Activated CD4-positive, alpha-beta T cell treated with anti-CD3 and anti-CD28 coated beads for 24 hours (primary cell): ENCODE measurements at places on chromosomes 6 and 20.

DNA sequence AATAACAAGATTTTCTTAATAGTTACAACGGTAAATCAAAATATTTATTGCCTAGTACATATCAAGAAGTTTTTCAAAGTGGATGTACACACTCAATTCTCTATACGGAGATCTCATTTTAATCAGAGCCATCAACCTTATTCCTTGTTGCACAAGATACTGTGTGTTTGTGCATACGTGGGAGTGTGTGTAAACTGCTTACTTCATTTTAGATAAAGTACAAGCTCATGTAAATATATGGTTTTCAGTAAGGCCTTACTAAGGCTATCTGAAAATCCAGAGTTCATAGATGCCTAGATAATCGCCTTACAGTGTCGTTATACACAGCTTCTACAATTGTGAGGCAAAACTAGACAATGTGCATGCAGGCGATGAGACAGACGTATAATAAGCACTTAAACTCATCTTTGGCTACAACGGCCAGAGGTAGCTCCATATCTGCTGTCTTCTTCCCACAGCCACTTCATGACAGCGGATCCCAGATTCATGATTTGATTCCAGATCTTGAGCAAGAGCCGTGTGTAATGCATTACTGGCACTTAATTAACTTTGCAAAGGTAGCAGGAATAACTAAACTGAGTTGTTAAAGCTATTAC lies 2.5 kb downstream of the PERP start:
- no peak for DNase-seq

DNA sequence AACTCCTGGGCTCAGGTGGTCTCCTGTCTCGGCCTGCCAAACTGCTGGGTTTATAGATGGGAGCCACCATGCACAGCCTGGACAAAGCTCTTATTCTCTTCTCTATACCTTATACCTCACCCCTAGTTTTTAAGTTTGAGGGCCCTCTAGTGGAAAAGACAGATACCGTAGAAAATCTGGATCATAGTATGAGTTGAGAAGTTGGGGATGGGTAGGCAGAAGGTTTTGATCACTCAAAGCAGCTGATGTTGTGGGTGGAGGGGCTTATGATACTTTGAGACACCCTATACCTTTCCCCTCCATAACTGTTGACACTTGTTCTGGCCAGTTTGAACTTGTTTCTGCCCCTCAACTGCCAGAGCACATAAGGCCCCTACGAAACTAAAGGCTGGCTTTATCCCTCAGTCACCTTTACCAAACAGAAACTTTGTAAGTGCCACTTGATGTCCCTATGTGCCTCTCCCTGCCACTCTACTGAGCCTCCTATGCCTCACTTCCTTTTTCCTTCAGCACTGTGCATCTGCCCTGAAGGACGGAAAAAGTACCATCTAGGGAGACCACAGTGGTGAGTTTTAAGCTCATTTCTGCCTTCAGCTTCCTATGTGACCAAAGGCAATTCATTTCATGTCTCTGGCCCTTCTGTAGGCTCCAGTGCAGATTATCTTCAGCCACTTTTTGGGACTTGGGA lies 28.6 kb downstream of the RALY start:
- no peak for DNase-seq

GRCh38 chr6:34671801-34672656 lies 24.5 kb downstream of the ILRUN start:
- peak; percentile 43 for DNase-seq

DNA sequence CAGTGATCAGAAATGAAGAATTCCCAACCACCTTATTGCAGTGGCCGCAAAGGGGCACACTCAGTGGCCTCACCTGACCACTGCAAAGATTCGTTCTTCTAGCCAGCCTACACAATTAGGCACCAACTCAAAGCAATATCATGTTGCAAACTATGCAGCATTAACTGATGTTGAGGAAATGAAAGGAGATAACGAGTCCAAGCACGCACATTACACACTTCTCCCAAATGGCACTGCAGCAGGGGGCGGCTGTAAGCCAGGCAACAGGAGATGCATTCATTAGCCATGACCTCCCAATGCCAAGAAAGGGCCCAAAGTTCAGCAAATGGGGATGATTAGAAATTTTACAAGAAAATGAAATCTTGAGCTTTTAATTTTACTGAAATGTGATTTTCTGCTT lies 39.3 kb downstream of the ATXN1 start:
- no peak for DNase-seq

GRCh38 chr6:163760860-163761259 lies 346.3 kb downstream of the QKI start:
- DNase-seq = no peak

DNA sequence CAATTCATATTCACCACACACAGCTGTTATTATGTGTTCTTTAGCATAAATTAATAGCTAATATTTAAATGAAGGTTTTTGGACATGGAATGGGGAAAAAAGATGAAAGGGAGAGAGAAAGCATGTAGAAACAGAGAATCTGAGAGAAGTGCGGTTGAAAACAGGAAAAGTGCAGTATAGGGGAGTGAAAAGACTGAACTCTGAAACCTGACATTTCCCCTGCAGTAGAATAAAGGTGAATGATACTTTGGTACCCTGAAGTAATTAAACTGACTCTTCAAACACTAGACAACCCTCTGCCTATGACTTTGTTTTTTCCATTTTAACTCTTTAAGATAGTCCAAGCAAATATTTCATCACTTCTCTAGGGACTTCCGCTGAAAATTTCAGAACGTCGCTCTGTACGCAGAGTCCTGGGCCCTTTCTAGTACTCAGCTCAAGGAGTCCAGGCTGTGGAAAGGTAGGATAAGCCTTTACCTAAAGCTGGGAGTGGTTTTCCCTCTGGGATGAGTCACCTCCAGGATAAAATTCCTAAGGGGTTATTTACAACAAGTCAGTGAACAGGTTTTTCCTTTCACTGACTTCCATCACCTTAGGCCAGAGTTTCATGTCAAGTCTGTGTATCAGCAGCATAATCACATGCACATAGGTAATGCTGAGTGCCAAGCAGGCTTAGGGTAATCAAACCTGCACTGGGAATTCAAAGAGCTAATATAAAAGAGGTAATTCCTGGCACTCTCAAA lies 614.5 kb downstream of the PKHD1 start:
- DNase-seq = no peak
